ENCODE measurements at places on chromosomes 7 and 10.

DNA sequence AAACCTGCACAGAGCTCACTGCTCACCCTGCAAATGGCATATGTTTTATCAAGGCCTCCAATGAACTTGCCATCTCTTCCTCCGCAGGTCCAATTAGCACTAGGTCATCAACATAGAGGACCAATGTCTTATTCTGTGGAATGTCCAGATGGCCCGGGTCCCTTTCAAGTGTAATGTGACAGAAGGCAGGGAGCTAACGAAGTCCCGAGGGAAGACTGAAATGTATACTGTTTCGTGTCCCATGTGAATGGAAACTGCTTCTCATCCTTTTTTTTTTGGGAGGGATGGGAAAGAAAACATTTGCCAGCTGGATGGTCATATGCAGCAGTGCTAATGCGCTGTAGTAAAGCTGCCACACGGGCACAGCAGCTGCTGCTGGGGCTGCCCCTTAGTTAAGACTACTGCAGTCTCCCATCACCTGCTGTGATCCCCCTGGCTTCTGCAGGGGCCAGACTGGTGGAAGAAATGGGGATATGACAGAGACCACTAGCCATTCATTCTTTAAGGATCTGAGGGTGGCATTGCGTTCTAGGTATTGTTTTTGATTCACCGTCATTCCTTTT, 61.7 kb upstream of the CCNY start:
- DNase-seq: no peak

- peak; percentile 35 for DNase-seq
Observed at GRCh38 chr10:11424456-11425295, 186.8 kb downstream of the USP6NL start.

- DNase-seq: no peak
Observed at GRCh38 chr7:134763960-134764359, 15.5 kb upstream of the CALD1 start.

GRCh38 chr10:119724593-119725516, 995 bp upstream of the INPP5F start:
- peak; percentile 3 for DNase-seq

GRCh38 chr10:74234569-74234968, 83.5 kb downstream of the ADK start:
- no peak for DNase-seq

DNA sequence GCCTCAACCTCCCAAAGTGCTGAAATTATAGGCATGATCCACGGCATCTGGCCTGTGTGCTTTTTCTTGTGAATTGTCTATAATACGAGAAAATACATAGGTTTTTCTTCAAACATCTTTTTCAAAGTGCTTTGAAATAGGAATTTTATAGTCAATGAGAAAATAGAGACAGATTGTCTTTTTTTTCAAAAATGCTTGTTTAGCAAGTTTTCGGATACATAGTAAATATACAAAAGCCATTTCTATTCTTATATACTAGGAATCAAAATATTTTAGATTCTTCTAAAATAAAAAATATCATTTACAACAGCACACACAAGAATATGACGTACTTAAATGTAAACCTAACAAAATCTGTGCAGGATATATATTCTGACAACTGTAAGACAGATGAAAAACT, 1.6 kb upstream of the LYZL2 start:
- DNase-seq: no peak

DNA sequence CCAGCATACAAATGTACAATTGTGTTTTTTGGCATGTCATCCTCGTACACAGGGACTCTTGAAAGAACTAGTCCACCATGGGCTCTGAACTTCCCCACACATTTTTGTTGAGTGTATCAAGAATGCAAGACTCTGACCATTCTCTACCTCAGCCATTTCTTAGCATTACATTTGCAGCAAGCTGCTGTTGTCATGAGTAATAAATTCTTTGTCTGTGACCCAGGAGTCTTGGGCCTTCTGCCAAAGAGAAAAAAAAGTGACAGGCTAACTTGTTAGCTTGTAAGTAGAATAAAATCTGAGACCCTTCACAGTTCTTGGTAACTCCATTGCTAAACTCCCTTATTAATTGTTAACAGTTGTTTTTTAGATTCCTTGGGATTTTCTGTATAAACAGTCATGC, 542.3 kb upstream of the MBL2 start:
- DNase-seq: peak; percentile 99

DNA sequence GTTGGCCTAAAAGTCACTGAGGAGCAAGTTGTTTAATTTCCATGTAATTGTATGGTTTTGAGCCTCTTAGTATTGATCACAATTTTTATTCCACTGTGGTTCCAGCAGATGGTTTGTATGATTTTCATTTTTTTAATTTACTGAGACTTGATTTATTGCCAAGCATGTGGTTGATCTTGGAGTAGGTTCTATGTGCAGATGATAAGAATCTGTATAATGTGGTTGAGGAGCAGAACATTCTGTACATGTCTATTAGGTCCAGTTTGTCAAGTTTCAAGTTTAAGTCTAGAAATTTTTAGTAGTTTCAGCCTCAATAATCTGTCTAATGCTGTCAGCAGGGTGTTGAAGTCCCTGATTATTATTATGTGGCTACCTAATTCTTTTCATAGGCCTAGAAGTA, 22.7 kb upstream of the ZWINT start:
- DNase-seq: no peak

GRCh38 chr10:70404787-70405036, 767 bp downstream of the EIF4EBP2 start:
- peak; percentile 18 for DNase-seq

GRCh38 chr7:138781004-138781403, 16.8 kb upstream of the TMEM213 start:
- no peak for DNase-seq
